ENCODE measurements at places on chromosomes 11 and 22.

GRCh38 chr11:104394508-104394907 lies 230.6 kb upstream of the PDGFD start:
- no peak for DNase-seq

DNA sequence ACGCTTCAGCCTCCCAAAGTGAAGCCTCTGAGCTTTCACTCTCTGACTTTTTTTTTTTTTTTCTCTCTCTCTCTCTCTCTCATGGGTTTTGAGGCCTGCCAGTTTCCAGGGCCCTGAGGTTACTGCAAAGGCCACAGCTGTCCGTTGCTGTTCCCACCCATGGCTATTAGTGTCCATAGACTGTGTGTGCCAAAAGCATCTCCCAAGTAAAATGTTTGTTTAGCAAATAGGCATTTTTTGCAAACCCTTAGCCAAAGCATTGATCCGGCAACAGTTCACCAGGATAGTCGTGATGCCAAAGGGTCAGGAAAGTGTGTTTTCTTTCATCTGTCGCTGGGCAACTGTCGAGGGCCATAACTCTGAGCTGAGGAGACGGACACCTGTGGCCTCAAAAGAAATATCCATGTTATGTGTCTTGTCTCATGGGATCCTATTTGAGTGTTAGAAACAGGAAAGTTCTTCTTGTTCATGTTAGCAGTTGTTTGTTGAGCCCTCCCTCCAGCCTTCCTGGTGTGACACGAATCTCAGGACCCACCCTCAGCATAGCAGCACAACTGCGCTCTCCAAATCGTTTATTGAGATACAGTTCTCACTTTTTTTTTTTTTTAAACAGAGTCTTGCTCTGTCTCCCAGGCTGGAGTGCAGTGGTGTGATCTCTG lies 18.4 kb downstream of the FADS2 start:
- DNase-seq, result no peak

DNA sequence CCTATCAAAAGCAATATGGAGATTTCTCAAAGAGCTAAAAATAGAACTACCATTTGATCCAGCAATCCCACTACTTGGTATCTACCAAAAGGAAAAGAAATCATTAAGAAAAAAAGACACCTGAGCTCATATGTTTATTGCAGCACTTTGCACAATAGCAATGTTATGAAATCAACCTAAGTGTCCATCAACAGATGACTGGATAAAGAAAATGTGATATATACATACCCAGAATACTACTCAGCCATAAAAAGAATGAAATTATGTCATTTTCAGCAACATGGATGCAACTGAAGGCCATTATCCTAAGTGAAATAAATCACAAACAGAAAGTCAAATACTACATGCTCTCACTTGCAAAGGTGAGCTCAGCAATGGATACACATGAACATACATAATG lies 1565.5 kb upstream of the RAG2 start:
- no peak for DNase-seq

DNA sequence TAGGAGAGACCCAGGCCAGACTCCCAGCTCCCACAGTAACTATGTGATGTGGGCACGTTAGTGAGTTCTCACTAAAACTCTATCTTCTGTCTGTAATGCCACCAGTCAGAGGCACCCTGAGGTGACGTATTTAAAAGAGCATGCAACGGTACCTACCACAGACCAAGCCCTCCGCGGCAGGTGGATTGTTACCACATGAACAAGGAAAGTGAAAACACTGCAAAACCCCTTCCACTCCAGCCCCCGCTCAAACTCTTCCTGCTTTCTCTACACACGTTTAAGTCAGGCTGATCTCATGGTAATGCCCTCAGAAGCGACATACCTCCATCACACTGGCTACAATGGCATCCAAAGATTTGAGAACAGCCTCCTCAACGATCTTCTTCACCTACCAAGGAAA lies 36.7 kb downstream of the SERPIND1 start:
- DNase-seq, result no peak

Data from CMK (cell line).